ENCODE measurements at places on chromosomes 4 and X.

DNA sequence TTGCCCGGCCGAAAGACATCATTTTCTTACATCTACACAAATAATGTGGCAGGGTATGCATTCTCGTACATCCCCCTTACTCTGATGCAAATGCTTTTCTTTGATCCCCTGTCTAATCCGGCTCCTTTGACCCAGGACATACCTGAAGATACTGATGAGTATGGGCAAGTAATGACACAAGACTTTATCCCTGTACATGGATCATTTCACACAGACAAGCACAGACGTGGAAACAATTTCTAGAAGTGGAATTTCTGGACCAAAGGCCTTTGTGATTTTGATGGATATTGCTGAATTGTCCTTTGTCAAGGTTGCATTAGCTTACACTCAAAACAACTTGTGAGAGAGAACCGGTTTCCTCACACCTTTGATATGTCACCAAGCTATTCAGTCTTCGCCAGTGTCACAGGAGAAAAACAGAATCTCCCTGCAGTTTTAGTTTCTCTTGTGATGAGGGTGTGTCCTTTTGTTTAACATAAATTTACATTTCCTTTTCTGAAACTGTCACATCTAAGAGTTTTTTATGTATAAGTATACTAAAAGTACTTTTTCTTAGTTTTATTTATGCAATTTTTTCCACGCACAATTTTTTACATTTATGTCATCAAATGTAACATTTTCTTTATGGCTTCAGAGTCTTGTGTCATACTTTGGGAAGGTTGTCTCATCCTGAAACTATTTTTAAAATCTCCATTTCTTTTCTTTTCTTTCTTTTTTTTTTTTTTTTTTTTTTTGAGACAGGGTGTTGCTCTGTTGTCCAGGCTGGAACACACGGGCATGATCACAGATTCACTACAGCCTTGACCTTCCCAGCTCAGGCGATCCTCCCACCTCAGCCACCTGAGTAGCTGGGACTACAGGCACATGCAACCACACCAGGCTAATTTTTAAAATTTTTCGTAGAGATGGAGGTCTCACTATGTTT is 25.2 kb downstream of the RWDD4 start:
- no peaks in the 10 kb centered on the region for H3K4me1 ChIP-seq
- H3K4me3 ChIP-seq = no peak overlapping the region
- H3K36me3 ChIP-seq = no peaks in the 10 kb centered on the region
- no peak overlapping the region for H3K27ac ChIP-seq

DNA sequence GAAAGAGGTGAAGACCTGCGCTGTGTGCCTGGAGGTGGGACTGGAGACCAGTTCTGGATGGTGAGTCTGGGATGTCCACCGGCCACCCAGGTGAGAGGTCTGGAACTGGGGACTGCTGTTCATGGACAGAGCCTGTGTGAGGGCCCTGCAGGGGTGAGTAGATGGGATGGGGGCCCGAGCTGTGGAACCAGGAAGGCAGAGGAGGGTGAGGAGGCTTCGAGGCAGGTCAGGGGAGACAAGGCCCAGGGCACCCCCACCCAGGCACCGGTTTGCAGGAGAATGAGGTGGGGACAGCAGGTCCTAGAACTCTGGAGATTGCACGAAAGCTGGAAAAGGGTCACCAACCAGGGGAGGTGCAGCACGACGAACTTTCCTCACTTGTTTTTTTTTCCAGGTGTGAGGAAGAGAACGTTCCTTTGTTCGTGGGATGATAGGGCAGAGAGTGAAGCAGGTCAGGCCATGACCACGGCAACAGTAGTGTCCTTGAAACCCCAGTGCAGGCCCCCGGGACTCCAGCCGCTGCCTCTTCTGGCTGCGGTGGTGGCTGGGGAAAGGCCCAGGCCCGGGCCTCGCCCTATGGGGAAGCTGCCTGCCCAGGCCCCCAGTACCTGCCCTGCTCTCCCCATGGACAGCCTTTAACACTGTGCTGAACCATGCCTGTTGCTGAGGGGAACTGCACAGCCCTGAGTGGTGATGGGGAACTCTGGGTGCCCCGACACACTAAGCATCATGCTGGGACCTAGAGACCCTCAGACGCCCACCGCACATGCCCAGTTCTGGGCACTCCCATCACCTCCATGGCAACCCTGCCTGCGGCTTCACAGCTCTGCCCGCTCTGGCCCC is 22.9 kb downstream of the TNIP2 start:
- no peak for DNase-seq
- H3K4me1 ChIP-seq = no peaks in the 10 kb centered on the region
- no peaks in the 10 kb centered on the region for H3K27me3 ChIP-seq

DNA sequence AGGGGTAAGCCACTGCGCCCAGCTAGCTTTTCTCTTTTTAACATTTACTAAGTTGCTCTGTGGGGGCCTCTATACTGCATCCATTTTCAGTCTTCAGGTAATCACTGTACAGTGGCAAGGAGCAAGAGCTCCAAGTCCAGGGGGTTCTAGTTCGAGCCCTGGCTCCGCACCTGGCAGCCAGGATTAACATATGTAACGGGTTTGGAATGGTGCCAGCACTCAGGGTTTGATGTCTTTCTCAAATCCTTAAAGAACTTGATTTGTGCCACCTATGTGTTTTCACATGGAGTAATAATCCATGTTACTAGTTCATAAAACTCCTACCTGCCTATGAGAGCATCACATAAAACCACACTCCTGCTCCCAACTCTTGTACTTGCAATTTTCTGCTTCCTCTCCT is 4.5 kb downstream of the GRPEL1 start:
- H3K4me1 ChIP-seq = peaks cover 12% of the 10 kb centered on the region
- no peaks in the 10 kb centered on the region for H3K27me3 ChIP-seq
- H3K4me3 ChIP-seq = no peak overlapping the region
- DNase-seq = no peak
- no peak overlapping the region for H3K27ac ChIP-seq

DNA sequence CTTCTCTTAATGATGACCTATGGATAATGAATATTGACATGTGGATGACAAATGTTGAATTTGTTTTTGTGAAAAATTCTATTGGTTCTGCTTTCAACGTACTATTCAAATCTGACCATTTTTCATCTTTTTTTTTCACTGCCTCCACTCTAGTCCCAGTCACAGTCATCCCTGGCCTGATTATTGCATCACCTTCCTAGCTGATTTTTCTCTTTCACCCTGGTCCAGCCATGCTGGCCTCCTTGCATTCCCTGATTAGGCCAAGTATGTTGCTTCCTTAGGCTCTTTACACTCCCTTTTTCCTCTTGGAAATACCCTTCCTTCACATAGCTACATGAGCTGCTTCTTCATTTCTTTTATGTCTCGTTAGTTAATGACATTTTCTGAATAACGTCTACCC is 58.1 kb upstream of the MAP9 start:
- H3K4me1 ChIP-seq = no peaks in the 10 kb centered on the region
- H3K27ac ChIP-seq = no peak overlapping the region

DNA sequence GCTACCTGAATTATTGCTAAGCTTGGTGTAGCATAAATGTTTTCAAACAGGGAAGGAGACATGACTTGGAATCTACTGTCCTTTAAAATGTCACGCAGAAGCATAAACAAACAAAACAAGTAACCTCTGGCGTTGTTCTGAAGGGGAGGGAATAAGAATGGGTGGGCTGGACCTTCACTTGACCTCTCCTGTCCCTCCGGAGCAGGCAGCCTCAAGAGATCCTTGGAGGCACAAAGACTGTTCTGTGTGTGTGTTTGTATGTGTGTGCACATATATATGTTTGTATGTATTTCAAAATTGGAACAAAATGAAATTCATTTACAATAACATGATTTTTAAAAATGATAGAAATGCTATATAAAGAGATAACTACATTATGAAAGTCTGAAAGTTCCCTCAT is 91.3 kb upstream of the DCLK2 start:
- H3K4me1 ChIP-seq = no peaks in the 10 kb centered on the region
- no peak overlapping the region for H3K27ac ChIP-seq
- no peaks in the 10 kb centered on the region for H3K36me3 ChIP-seq
- DNase-seq = no peak

DNA sequence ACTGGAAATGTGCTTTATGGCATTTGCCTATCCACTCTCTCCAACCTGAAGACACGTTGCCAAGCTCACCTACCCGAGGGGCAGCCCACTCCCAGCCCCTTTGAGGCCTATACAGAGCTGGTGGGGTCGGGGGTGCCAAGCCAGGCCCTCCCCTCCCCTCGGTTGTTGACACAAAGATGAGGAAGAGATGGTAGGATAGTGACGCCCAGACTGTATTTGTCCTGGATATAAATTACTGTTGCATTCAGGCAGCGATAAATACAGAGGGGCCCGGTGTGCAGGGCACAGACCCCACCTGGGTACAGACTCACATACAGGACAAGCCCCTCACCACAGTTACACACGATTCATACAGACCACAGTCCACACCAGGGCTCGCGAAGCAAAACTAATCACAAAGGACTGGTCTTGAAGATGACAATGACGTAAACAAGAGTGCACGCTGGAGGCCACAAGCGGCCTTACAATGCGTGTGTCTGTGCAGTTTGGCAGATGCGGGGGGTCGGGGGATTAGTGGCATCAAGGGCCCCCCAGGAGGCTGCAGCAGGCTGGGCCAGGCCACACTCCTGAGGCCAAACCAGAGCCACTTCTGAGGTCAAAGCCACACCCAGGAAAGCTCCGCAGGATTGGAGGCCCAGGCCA is 14.6 kb downstream of the DGKQ start:
- no peak for DNase-seq
- no peaks in the 10 kb centered on the region for H3K27me3 ChIP-seq
- H3K36me3 ChIP-seq = peaks cover 44% of the 10 kb centered on the region
- H3K27ac ChIP-seq = no peak overlapping the region

GRCh38 chr4:41185614-41186592 is 28.4 kb downstream of the APBB2 start:
- H3K27ac ChIP-seq = no peak overlapping the region
- H3K4me3 ChIP-seq = no peak overlapping the region
- H3K36me3 ChIP-seq = no peaks in the 10 kb centered on the region
- no peak for DNase-seq

DNA sequence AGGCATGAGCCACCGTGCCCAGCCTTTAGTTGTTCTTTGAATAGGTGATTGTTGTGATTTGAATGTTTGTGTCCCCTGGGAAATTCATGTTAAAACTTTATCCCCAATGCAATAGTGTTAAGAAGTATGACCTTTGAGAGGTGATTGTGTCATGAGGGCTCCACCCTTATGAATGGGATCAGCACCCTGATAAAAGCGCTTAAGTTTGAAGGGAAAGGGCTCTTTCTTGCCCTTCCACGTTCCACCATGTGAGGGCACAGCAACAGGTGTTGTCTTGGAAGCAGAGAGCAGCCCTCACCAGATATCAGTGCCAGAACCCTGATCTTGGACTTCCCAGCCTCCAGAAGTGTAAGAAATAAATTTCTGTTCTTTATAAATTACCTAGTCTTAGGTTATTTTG is 33.7 kb upstream of the RP2 start:
- no peaks in the 10 kb centered on the region for H3K27me3 ChIP-seq
- peak; percentile 2 for DNase-seq
- no peaks in the 10 kb centered on the region for H3K4me1 ChIP-seq

DNA sequence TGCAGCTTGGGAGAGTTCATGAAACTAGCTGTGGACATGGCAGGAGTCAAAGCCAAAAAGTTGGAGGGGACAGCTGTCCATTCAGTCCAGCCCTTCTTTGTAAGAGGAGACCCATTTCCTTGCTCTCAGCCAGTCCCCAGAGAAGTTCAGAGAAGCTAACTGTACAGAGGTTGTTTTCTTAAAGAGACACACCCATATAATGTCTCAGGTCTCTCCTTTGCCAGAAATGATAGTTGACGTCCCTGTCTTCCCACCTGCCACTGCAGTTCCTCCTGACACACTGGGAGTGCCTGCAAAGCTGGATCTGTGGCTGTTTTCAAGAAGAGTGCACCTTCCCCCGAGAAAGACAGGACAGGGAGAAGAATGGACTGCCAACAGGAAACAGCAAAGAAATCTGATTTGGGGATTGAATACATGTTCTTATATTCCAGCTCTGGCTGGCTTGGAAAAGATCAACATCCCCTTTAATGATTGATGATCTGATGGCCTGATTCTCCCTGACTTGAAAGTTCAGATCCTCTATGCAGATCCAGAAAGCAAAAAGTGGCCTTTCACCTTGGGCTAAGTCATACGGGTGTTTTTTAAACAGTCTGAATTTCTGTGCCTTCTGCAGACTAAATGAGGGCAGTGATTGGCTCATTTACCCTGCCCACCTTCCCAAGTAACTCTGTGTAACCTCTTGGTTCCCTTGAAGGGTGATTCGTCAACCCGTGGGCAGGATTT is 87.2 kb downstream of the MAOA start:
- H3K36me3 ChIP-seq = no peaks in the 10 kb centered on the region
- H3K27ac ChIP-seq = no peak overlapping the region
- no peaks in the 10 kb centered on the region for H3K4me1 ChIP-seq

DNA sequence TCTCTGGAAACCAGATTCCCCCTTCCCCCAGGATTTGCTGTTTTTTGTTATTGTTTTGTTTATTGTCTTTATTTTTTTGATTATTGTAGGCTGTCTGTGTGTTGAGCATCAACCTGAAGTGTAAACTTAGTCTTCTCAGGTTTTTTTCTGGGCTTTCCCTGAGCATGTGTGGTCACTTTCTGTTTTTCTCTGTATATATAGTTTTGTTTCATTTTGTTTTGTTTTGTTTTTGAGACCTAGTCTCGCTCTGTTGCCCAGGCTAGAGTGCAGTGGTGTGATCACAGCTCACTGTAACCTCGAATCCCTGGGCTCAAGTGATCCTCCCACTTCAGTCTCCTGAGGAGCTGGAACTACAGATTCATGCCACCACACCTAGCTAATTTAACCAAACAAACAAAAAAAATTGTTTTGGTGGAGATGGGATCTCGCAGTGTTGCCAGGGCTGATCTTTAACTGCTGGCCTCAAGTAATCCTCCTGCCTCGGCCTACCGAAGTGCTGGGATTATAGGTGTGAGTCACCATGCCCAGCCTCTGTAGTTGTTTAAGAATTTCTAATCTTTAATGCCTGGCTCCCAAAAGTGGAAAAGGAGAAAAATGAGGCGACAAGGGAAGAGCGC is 9.1 kb downstream of the IL13RA1 start:
- H3K27ac ChIP-seq = no peak overlapping the region
- no peak overlapping the region for H3K4me3 ChIP-seq
- no peaks in the 10 kb centered on the region for H3K36me3 ChIP-seq
- H3K27me3 ChIP-seq = no peaks in the 10 kb centered on the region

GRCh38 chrX:45164995-45165394 is 35.7 kb downstream of the DIPK2B start:
- H3K4me3 ChIP-seq = no peak overlapping the region
- no peaks in the 10 kb centered on the region for H3K27me3 ChIP-seq
- no peaks in the 10 kb centered on the region for H3K36me3 ChIP-seq
- no peaks in the 10 kb centered on the region for H3K4me1 ChIP-seq
- H3K27ac ChIP-seq = no peak overlapping the region

All from natural killer cell (primary cell).